HFFc6 (cell line): ENCODE measurements at places on chromosomes 7 and 10.

DNA sequence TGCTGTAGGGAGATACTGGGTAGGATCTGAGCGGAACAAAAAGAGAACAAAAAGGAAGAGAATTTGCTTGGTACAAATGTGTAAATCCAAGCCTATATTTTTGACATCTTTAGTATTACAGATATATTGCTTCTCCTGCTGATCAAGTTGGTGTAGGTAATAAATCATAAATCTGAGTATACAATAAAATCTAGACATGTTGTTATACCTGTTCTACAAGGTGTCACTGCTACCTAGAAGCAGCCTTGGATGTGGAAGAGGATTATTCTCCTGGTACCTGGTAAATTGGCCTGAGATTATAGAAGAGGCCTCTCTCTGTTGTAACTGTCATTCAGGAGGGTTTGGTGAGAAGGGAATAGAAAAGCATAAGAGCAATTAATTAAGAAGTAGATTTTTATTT is 89.9 kb upstream of the LSM8 start:
- DNase-seq: no peak

GRCh38 chr10:45646384-45647050 is 26.1 kb downstream of the ZFAND4 start:
- DNase-seq: no peak

DNA sequence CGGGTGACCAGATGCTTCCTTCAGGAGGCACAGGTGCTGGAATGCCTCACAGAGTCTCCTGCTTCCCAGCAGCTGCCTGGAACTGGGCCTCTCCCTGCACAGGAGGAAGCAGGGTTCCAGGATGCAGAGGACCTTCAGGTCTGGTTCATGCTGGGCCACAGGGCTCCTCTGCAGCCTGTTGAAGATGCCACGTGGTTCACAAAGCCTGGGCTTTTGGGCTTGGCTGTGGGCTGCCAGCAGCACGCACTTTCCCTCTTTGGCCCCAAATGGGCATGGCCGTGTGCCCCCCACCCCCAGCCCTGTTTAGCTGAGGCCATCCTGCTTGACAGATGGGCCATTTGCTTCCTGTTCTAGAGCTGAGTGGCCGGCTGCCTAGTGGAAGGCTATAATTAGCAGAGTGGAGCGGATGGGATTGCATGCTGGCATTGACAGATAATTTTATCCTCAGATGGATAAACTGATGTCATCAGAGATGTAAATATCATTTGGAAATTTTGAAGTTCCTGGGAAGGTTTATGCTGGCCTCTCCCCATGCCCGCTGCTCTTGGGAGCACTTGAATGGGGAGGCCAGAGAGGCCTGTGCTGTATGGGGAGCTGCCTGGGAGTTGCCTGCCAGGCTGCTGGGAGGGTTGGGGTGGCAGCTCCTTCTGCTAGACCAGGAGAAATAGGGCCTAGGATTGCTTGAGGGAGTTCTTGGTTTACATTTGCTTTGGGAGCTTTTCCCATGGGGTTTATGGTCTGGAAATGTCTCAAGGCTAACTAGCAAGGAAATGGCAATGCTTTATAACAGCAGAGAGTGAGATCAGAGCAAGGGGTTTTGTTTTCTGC is 28.2 kb downstream of the TSPAN15 start:
- DNase-seq: no peak

DNA sequence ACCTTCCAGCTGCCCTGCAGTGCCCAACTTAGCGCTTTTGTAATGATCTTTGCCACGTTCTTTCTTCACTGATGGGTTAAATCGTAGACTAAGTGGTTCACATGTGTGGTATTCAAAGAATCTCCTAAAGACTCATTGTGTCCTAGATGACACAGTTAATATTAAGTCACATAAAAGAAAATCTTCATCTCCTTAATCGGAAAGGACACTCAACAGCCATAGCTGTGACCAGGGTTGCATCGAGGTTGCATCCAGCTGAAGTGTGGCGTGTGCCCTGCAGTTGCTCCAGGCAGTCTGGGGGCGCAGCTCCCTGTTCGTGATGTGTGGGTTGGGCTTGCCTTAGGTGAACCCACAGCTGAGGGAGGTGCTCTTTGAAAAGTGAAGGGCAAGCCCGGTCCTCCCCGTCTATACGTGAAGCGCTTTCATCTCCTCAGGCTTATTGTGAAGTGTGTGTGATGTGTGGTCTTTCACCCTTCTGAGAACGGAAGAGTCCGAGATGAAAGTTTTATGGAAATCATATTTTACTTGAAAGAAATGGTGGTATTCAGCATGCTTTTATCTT is 122.7 kb downstream of the TRRAP start:
- peak; percentile 31 for DNase-seq

GRCh38 chr10:117463545-117463920 is 79.0 kb upstream of the EMX2 start:
- no peak for DNase-seq

DNA sequence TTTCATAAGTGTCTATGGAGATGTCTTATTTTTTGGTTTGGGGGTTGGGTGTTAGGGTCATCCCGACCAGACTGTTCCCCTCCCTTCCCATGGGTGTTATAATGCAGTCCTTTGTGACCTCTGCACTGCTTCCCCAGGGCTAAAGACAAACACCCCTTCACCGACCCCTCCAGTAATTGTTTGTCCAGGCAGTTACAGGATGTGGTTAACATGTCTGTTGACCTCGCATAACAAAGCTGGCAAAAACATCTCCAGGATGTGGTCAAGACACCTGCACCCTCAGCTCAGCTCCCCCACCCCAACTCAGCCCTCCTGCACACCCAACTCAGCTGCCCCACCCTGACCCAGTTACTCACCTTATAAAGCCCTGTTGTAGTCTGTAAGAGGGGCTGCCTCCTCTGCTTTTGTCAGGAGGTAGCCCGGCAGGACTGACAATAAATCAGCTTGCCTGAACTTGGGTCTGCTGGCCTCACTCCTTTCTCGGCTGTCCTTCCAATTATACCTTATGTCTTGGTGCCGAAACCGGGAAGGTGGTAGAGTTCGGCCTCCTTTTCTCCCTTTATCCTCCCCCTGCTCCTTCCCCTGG is 102.2 kb downstream of the ZNF92 start:
- DNase-seq: no peak

DNA sequence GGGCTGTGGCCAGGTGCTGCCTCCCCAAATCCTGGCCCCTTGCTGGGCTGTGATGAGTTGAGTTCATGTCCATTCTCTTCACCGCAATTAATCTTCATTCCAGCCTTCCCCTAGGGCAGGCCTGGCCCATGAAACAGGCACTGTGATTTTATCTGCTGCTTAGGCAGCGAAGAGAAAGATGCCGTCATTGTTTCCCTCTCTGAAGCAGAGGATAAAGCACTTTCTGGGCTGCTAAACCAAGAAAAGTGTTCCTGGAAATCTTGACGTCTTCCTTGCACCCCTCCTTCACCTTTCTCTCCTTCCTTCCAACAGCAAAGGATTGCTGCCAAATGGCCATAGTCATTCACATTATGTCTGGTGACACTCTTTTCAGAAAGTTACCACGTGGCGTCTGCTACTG is 265.9 kb downstream of the ZEB1 start:
- DNase-seq: no peak

- DNase-seq: peak; percentile 6
Measured at GRCh38 chr10:103125323-103126267, 67.5 kb downstream of the NT5C2 start.

DNA sequence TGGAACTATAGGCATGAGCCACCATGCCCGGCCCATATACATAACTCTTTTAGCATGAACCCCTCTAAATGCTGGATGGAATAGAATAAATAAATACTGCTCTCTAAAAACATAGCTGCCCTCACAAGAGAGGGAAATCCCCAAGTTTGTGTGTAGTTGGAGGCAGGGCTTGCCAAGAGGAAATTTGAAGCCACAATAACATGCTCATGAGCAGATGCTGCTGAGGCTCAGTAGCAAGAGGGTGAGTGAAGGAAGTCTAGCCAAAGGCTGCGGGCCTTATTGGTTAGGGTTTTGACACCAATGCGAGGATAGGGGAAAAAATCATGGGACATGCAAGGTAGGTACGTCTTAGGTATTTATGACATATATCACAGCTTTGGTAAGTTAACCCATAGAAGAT is 17.3 kb downstream of the TPK1 start:
- no peak for DNase-seq

- DNase-seq: no peak
Measured at GRCh38 chr10:21304198-21304597, 221.3 kb downstream of the SKIDA1 start.

GRCh38 chr7:139762886-139763285 is 14.9 kb downstream of the HIPK2 start:
- peak; percentile 19 for DNase-seq

GRCh38 chr10:65802391-65802790 is 1123.4 kb upstream of the LRRTM3 start:
- no peak for DNase-seq

DNA sequence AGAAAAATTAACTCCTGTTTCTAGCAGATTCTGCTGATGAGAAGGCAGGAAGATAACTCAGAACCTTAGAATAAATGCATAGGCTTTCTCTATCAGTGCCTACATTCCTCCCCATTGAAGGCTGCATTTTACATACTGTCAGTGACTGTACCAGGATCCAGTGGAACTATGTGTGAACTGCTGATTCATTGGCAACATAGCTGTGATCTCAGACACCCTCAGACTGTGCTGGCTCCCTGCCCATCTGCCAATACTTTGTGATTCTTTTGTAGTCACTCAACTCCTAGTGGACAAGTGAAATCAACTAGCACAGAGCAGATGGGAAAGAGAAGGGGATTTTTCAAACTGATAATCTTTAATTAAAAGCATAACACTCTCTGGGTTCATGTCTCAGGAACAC is 375.8 kb downstream of the MDFIC start:
- peak; percentile 43 for DNase-seq

DNA sequence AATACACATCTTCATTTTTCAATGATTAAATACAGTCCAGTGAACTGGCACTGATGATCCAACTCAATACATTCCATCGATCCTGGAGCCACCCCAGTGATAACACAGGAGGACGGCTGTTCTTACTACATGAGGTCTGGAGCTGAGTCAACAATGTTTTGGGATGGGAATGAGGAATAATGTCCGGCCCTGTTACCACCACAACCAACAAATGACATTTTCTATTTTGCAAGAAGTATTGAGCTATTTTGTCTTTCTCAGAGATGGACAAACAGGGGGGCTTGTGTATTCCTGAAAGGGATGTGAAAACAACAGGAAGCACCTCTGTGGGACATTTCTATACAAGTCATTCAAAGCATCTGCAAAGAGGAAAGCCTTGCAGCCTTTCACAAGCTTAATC is 249.2 kb downstream of the PARD3 start:
- DNase-seq: peak; percentile 11

GRCh38 chr10:86194684-86195083 is 171.9 kb downstream of the GRID1 start:
- no peak for DNase-seq

- no peak for DNase-seq
Measured at GRCh38 chr10:126277181-126277580, 111.1 kb downstream of the ADAM12 start.

- no peak for DNase-seq
Measured at GRCh38 chr7:39313974-39314373, 252.2 kb upstream of the YAE1 start.

- no peak for DNase-seq
Measured at GRCh38 chr7:51079494-51079893, 237.1 kb downstream of the COBL start.

GRCh38 chr10:71089162-71089561 is 123.2 kb upstream of the UNC5B start:
- no peak for DNase-seq

DNA sequence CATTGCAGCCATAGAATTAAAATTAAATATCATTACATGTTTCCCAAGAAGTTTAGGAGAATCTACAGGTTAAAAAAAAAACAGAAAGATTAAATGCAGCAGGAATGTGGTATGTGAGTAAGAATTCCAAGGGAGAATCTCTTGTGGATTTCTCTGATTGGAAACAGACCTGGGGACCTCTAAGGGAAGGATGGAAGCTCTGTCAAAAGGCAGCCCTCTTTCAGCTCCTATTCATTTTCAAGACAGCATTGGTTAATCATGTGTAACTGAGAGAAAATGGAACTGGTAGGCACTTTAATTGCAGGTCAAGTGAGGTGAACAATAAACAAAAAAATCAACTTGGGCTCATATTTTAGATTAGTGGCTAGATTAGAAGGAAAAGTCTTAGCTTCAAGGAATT is 81.4 kb upstream of the MTPN start:
- no peak for DNase-seq

DNA sequence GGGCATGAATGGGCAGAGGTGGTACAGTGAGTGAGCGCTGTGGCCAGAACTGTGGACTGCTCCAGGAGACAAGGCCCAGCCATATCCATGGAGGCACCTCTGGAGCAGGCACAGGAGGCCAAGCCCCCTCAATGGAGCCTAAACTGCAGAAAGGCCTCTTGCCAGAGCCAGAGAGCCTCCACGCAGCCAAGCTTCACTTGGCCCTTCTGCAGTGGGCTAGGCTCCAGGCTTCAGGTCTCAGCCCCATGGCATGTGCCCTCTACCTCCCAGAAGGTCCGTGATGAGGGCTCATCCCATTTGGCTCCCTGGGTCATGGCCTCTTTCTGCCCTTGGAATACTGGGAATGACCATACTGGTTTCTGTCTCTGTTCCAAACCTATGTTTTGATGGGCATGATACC is 8.9 kb downstream of the PDE1C start:
- DNase-seq: no peak

GRCh38 chr7:30038196-30038980 is 10.2 kb downstream of the PLEKHA8 start:
- no peak for DNase-seq

DNA sequence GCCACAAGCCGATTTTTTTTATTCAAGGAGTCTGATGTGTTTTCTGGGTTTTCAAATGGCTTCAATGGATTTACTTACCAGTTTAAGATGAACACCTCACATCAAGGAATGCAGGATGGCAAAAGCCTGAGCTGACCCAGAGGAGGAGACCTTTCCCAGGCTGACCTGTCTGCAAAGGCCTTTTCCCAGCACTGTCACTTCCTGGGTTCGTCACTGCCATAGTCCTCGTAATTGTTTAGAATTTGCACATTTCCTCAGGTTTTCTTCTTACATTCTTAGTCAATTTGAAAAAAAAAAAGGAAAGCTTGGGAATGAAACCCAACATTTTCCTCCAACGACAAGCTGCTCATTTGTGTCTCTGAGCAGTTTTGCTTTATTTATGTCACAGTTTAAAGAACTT is 42.0 kb downstream of the PTER start:
- no peak for DNase-seq

- no peak for DNase-seq
Measured at GRCh38 chr10:27241010-27241651, 534 bp upstream of the ACBD5 start.
